ENCODE measurements at places on chromosomes 4 and X. TPM values are rescaled to one million over a fixed set of nuclear protein-coding genes. Genes with fewer than 3 reads are reported as not detected.

Gene TMSB15A
- total RNA-seq, result not detected

Gene TADA2B
- total RNA-seq, result 19.9 TPM

Gene HSFX3
- total RNA-seq, result not detected

Gene RASSF6
- total RNA-seq, result 0.50 TPM

DNA sequence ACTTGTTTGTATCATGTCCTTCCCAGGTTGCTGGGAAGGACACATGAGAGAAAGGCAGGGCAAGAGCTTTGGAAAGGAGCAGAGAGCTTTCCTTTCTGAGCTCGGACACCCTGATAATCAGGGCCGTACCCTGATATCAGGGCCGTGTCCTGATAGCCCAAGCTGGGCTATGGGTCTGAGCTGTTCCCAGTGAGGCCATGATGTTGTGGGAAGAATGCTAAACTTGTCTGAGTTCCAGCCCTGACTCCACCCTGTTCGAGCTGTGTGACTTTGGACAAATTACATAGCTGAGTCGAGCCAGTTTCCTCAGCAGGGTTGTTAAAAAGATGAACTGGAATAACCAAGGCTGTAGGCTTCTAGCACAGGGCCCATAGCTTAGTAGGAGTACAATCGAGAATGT, 3.3 kb upstream of the CXCR3 start:
- H3K4me1 ChIP-seq, result peaks cover 24% of the 10 kb centered on the region
- peak overlapping the region; percentile 78 for H3K27ac ChIP-seq
- no peak overlapping the region for H3K4me3 ChIP-seq
- H3K27me3 ChIP-seq, result no peaks in the 10 kb centered on the region
- DNase-seq, result no peak
- no peaks in the 10 kb centered on the region for H3K36me3 ChIP-seq

DNA sequence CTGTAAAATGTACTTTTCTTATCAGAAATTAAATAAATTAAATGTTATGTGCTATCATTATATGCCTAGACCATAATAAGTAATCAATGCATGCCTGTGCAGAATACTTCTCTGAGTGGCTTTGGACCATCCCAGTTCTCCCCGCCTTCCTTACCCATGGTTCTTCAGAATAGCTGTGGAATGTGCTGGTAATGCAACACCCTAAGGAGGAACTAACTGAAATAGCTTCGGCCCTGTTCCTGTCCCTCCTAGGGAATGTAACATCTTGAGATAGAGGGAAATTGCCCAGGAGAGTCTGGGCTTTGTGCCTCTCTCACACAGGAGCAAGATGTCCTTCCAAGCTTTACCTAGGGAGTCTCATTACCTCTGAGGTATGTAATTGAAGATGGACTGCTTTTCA, 693.6 kb upstream of the HS3ST1 start:
- DNase-seq, result no peak
- H3K27me3 ChIP-seq, result no peaks in the 10 kb centered on the region
- no peak overlapping the region for H3K4me3 ChIP-seq
- no peaks in the 10 kb centered on the region for H3K4me1 ChIP-seq
- no peak overlapping the region for H3K27ac ChIP-seq
- H3K36me3 ChIP-seq, result no peaks in the 10 kb centered on the region

- no peak for DNase-seq
- no peak overlapping the region for H3K4me3 ChIP-seq
- H3K27me3 ChIP-seq, result no peaks in the 10 kb centered on the region
- H3K27ac ChIP-seq, result no peak overlapping the region
These were observed 534.6 kb upstream of the FAM241A start for GRCh38 chr4:111610681-111611080.

GRCh38 chr4:128455480-128455879, 167.9 kb upstream of the PGRMC2 start:
- peaks cover 24% of the 10 kb centered on the region for H3K4me1 ChIP-seq
- no peaks in the 10 kb centered on the region for H3K36me3 ChIP-seq
- no peak overlapping the region for H3K27ac ChIP-seq
- H3K27me3 ChIP-seq, result no peaks in the 10 kb centered on the region
- no peak overlapping the region for H3K4me3 ChIP-seq

Measured in esophagus muscularis mucosa (tissue), 4 donors.